ENCODE measurements at places on chromosomes 3 and 15. TPM values are rescaled to one million over a fixed set of nuclear protein-coding genes. Genes with fewer than 3 reads are reported as not detected.
A peak's percentile ranks its signal among the peaks of the same experiment; 100 is the strongest.

DNA sequence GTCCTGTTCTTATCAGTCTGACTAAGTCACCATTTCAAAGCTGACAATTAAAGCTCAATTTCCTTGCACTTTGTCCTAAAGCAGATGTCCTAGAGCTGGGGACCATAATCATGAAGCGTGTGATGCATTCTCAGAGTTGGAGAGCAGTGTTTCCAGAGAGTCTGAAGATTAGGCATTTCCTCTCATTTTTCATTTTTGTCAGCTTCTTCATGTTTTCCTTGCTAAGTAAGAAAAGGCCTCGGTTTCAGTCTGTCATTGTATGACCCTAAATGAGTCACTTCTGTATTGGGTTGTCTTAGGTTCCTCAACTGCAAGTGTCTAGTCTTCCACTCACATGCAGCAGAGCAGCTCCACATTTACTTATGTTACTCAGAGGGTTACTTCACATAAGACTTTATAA is 257.2 kb upstream of the TPRG1 start:
- H3K4me3 ChIP-seq = no peak overlapping the region
- DNase-seq = no peak
- peaks cover 9% of the 10 kb centered on the region for H3K4me1 ChIP-seq
- H3K36me3 ChIP-seq = no peaks in the 10 kb centered on the region

DNA sequence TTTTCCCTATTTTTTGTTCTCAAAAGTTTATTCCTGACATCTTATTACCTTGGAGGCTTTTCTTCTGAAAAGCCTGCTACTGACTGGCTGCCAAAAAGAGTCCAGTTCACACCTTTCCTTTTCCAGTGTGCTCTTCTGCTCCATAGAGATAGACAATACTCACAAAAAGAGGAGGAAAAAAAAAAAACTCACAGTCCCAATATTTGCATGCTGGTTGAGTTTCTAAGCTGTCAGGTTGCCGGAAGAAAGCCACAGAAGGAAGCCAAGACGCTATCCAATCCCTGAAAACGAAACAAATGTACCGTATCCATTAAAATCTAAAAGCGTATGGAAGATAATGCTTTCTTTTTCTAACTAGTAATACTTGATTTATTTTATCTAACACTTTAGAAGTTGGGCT is 299.5 kb downstream of the CADM2 start:
- no peak overlapping the region for H3K27ac ChIP-seq
- H3K27me3 ChIP-seq = no peaks in the 10 kb centered on the region
- H3K36me3 ChIP-seq = no peaks in the 10 kb centered on the region
- no peak overlapping the region for H3K4me3 ChIP-seq

DNA sequence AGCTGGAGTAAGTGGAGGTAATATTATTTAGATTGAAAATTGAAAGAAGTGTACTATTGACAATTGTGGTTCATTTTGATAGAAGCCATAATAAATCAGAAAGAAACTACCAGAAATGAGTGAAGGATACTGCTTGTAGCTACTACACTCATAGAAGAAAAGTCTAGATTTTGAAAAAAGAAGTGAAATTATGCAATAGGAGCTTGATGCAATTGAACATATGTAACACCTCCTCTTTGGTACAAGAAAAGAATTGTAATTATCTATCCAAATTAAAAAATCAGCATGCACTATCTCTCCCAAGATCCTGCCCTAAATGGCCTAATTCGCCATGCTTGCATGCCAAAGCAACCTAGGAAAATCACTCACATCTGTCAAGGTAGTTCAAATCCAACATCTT is 51.1 kb upstream of the CD200R1L start:
- no peak overlapping the region for H3K4me3 ChIP-seq
- no peak for DNase-seq
- no peak overlapping the region for H3K27ac ChIP-seq
- H3K27me3 ChIP-seq = no peaks in the 10 kb centered on the region

DNA sequence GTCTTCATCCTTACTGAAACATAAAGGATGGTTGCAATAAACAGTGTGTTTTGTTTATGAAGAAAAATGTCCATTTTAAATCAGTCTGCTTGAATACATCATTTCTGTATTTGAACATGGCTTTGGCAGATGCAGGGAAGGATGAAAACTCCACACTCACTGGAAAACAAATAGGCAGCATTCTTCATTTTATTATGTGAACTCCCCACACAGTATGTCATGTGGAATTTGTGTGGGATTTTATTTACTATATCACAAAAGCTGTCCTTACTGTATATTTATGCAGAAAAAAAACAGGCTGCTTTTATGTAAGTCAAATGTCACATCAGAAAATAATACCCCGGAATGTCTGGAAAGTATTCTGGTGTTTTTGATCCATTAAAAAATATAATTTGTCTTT is 44.1 kb upstream of the TJP1 start:
- no peak for DNase-seq
- no peaks in the 10 kb centered on the region for H3K27me3 ChIP-seq
- no peaks in the 10 kb centered on the region for H3K36me3 ChIP-seq
- peaks cover 57% of the 10 kb centered on the region for H3K4me1 ChIP-seq
- no peak overlapping the region for H3K27ac ChIP-seq
- no peak overlapping the region for H3K4me3 ChIP-seq

DNA sequence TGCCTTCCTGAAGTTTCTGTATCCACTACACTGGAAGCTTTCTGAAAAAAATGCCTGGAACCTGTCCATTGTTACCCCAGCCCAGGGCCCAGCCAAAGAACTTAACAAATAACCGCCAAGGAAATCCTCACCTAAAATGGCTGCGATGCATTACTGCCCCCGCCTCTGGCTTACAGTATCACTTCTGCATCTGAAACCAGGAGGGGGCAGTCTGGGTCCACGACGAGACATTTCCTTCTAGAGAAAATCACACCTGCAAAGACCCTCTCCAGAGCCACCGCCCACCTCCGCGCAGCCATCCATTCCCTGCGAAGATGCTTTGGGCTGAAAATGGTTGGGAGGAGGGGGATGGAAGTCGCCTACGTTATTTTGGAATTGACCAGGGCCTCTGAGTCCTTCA is 22.4 kb upstream of the CELF6 start:
- DNase-seq = no peak
- H3K36me3 ChIP-seq = no peaks in the 10 kb centered on the region
- no peaks in the 10 kb centered on the region for H3K27me3 ChIP-seq
- no peak overlapping the region for H3K27ac ChIP-seq
- no peak overlapping the region for H3K4me3 ChIP-seq
- H3K4me1 ChIP-seq = no peaks in the 10 kb centered on the region

GRCh38 chr15:100090411-100090810 is 251.4 kb downstream of the ADAMTS17 start:
- DNase-seq = no peak
- H3K4me1 ChIP-seq = no peaks in the 10 kb centered on the region
- H3K36me3 ChIP-seq = no peaks in the 10 kb centered on the region
- H3K27me3 ChIP-seq = no peaks in the 10 kb centered on the region
- H3K4me3 ChIP-seq = no peak overlapping the region

GRCh38 chr15:40281801-40282146 is 1.1 kb downstream of the ANKRD63 start:
- DNase-seq = no peak
- no peak overlapping the region for H3K27ac ChIP-seq
- peaks cover 70% of the 10 kb centered on the region for H3K27me3 ChIP-seq
- peak overlapping the region; percentile 43 for H3K4me3 ChIP-seq

GRCh38 chr15:77783636-77784035 is 150.9 kb upstream of the LINGO1 start:
- no peaks in the 10 kb centered on the region for H3K4me1 ChIP-seq
- H3K4me3 ChIP-seq = no peak overlapping the region
- no peaks in the 10 kb centered on the region for H3K36me3 ChIP-seq
- peaks cover 32% of the 10 kb centered on the region for H3K27me3 ChIP-seq

DNA sequence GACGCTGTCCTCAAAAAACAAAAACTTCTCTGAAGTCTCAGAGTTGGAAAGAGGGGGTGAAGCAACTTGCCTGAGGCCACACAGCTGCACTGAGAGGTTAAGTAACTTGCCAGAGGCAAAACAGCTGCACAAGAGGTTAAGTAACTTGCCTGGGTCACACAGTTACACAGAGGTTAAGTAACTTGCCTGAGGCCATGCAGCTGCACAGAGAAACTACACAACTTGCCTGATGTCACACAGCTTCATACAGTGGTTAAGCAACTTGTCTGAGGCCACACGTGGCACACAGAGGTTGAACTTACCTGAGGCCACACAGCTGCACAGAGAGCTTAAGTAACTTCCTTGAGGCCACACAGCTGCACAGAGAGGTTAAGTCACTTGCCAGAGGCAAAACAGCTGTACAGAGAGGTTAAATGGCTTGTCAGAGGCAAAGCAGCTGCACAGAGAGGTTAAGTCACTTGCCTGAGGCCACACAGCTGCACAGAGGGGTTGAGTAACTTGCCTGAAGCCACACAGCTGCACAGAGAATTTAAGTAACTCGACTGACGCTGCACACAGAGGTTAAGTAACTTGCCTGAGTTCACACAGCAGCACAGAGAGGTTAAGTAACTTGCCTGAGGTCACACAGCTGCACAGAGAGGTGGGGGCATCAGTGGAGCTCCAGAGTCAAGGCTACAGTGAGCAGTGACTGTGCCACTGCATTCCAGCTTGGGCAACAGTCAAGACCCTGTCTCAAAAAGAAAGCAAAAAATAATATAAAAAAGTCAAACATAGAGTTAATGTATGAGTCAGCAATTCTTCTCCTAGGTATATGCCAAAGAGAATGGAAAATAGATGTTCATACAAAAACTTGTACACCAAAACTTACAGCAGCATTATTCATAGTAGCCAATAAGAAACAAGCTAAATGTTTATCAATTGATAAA is 12.0 kb upstream of the ACAD9 start:
- no peaks in the 10 kb centered on the region for H3K27me3 ChIP-seq
- no peak for DNase-seq
- peaks cover 15% of the 10 kb centered on the region for H3K4me1 ChIP-seq
- H3K27ac ChIP-seq = no peak overlapping the region
- H3K4me3 ChIP-seq = no peak overlapping the region
- no peaks in the 10 kb centered on the region for H3K36me3 ChIP-seq

DNA sequence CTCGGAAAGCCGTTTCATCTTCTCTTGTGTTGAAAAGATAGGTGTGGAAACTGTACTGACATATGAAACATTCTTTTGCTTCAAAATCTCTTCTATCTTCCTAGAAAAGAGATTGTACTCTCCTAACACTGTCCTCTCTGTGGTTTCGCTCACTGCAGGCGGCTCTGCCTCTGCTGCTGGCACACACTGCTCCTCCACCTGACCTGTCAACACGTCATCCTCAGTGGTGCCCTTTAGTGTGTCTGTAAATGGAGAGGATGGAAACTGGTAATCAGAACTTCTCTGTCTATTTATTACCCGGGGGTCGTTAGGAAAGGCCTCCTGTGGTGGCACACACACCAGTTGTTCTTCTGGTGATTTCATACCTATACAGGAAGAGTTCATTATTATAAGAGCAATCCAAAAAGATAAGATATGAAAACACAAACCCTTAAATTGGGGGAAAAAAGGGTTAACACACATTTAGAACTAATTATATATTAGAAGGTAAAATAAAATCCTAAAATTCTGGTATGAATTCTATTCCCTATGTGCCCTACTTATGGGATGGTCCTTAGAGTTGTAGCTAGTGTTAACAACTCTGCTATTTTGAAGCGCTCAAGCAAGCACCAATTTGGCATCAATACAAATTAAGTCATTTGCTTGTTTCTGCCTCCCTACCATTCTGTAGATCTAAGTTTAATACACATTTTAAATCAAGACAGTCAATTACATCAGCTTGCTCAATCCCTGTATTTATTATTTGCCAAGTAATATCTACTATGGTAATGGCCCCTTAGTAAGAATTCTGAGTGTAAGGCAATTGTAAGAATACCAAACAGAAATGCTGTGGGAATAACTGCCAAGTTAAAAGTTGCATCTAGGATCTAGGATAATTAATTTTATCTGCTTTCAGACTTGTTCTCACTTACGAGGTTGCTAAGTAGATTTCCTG is 49.2 kb downstream of the TASOR start:
- no peaks in the 10 kb centered on the region for H3K4me1 ChIP-seq
- H3K27ac ChIP-seq = peak overlapping the region; percentile 31
- DNase-seq = peak; percentile 50
- no peak overlapping the region for H3K4me3 ChIP-seq

GRCh38 chr3:95923496-95924210 is 890.7 kb upstream of the EPHA6 start:
- H3K27me3 ChIP-seq = no peaks in the 10 kb centered on the region
- H3K27ac ChIP-seq = no peak overlapping the region
- peaks cover 4% of the 10 kb centered on the region for H3K4me1 ChIP-seq
- peak; percentile 78 for DNase-seq
- no peak overlapping the region for H3K4me3 ChIP-seq

GRCh38 chr15:66702787-66703539 is 927 bp downstream of the SMAD6 start:
- no peaks in the 10 kb centered on the region for H3K27me3 ChIP-seq
- H3K36me3 ChIP-seq = no peaks in the 10 kb centered on the region
- peak overlapping the region; percentile 94 for H3K27ac ChIP-seq
- DNase-seq = peak; percentile 44
- peaks cover 30% of the 10 kb centered on the region for H3K4me1 ChIP-seq
- peak overlapping the region; percentile 78 for H3K4me3 ChIP-seq

GRCh38 chr3:149657321-149657925 is 402 bp downstream of the WWTR1 start:
- H3K4me3 ChIP-seq = peak overlapping the region; percentile 67
- peak overlapping the region; percentile 96 for H3K27ac ChIP-seq
- peaks cover 50% of the 10 kb centered on the region for H3K4me1 ChIP-seq
- peaks cover 13% of the 10 kb centered on the region for H3K36me3 ChIP-seq
- no peaks in the 10 kb centered on the region for H3K27me3 ChIP-seq
- DNase-seq = peak; percentile 44

- no peaks in the 10 kb centered on the region for H3K27me3 ChIP-seq
- no peak for DNase-seq
- H3K4me1 ChIP-seq = no peaks in the 10 kb centered on the region
- no peak overlapping the region for H3K4me3 ChIP-seq
- no peaks in the 10 kb centered on the region for H3K36me3 ChIP-seq
- H3K27ac ChIP-seq = no peak overlapping the region
Observed at GRCh38 chr3:71494212-71494611, 89.3 kb downstream of the FOXP1 start.

DNA sequence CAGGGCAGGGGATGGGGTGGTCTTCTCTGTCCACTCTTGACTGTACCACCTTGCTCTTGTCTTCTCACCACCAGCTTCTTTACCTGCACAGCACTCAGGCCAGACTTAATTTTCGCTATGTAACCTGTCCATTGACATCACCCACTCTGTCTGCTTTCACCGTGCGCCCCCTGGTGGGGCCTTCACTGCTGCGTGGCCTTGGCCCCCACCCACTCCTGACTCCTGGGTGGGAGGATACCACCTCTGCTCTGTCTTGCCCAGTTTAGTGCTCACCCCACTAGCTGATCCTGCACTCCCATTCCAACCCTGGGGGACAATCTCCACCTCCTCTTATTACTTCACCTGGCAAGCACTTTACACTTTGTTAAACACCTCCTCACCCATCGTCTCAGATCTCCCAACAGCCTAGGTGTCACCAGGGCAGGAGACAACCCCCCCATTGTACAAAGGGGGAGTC is 17.7 kb downstream of the PTH1R start:
- peak; percentile 85 for DNase-seq
- H3K27ac ChIP-seq = no peak overlapping the region
- no peaks in the 10 kb centered on the region for H3K36me3 ChIP-seq
- peaks cover 43% of the 10 kb centered on the region for H3K4me1 ChIP-seq
- H3K4me3 ChIP-seq = no peak overlapping the region

Gene PLS1
- polyA plus RNA-seq = 0.72 TPM

Gene GNAT1
- not detected for polyA plus RNA-seq

Gene SLC12A8
- 0.66 TPM for polyA plus RNA-seq

Gene EOGT
- polyA plus RNA-seq = 8.8 TPM

Gene ATP10A
- polyA plus RNA-seq = 0.88 TPM

Gene PIGBOS1
- 17.7 TPM for polyA plus RNA-seq

Gene PRR20G
- polyA plus RNA-seq = not detected

Gene NRROS
- 2.7 TPM for polyA plus RNA-seq

Gene ATP13A5
- polyA plus RNA-seq = 0.06 TPM

Gene SYNM
- polyA plus RNA-seq = 103 TPM

Gene LMAN1L
- polyA plus RNA-seq = 18.4 TPM

Gene PLA2G4E
- polyA plus RNA-seq = not detected

All from heart right ventricle (tissue), 16 donors.